ENCODE measurements at places on chromosomes 12 and 14.

- DNase-seq: no peak
These were observed 5.8 kb upstream of the BEGAIN start for GRCh38 chr14:100592972-100593371.

GRCh38 chr12:91818227-91819131 lies 327.2 kb downstream of the BTG1 start:
- no peak for DNase-seq

- no peak for DNase-seq
These were observed 171.2 kb downstream of the PCNX1 start for GRCh38 chr14:71078500-71078899.

GRCh38 chr12:117968826-117969659 lies at the start of gene KSR2:
Gene KSR2 (minus strand): TSS chr12:117968990. CDS start chr12:117968255, 735 bp downstream.
- DNase-seq: peak; percentile 10

All from stimulated activated CD8-positive, alpha-beta memory T cell treated with anti-CD3 and anti-CD28 coated beads, Interleukin-7, amount 100 ng/mL, for 24 hours (primary cell).